ENCODE measurements at places on chromosomes 7 and 10.

DNA sequence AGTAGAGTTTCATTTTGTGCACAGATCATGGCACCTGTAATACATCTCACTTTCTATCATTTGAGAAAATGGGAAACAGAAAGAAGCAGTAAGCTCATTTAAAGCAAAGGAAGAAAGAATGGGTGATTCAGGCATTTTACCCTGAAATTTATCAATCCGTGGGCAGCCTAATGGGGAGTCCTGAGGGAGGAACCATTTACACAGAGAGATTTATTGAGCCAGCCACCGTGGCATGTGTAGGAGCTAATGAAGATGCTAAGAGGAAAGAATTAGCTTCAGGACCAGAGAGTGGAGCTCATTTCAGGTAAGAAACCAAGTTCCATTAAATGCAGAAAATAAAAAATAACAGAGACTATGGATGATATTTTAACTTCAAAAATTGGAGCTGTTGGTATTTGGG, 443.4 kb upstream of the COBL start:
- no peak for ATAC-seq

DNA sequence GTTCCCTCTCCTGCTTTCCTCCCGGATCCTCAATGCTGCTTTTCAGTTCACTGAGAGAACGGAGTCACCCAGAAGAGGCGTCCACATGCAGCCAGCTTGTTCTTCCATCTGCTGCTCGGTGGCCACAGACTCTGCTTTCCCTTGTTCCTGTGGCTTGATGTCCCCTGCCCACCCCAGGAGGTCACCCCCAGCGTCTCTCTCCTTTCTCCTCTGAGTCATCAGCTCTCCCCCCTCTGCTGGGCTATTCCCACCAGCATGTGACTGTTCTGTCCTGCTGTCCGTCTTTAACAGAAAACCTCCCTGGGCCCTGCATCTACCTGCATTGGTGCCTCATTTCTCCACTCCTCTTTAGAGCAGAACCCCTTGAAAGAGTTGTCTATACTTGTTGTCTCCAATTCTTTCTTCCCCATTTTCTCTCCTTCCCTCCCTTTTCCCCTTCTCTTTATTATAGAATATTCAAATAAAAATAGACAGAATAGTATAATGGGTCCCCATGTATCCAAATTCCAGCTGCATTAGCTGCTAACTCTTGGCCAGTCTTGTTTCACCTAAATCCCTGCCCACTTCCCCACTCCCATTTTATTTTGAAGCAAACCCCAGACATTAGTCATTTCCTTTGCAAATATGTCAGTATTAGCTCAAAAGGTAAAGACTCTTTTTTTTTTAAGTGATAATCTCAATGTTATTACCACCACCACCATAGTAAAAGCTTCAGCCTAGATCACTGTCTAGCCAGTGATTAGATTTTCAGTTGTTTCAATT, 4.1 kb downstream of the ZNF282 start:
- no peak for ATAC-seq

DNA sequence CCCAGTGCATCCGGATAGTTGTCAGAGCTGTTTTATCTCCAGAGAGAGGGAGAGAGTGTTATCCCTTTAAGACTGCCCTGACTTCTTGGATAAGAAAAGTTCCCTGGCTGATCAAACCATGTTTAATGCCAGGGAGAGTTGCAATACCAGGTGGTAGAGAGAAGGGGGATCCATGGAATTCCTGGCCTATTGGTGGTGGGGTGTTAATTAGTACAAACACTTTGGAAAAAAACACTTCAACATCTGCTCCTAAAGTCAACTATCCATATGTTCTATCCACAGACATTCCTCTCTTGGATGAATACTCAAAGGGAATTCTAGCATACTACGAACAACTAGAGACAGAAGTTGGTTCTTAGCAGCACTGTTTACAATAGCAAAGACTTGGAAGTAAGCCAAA, 307.2 kb downstream of the TCERG1L start:
- no peak for ATAC-seq

DNA sequence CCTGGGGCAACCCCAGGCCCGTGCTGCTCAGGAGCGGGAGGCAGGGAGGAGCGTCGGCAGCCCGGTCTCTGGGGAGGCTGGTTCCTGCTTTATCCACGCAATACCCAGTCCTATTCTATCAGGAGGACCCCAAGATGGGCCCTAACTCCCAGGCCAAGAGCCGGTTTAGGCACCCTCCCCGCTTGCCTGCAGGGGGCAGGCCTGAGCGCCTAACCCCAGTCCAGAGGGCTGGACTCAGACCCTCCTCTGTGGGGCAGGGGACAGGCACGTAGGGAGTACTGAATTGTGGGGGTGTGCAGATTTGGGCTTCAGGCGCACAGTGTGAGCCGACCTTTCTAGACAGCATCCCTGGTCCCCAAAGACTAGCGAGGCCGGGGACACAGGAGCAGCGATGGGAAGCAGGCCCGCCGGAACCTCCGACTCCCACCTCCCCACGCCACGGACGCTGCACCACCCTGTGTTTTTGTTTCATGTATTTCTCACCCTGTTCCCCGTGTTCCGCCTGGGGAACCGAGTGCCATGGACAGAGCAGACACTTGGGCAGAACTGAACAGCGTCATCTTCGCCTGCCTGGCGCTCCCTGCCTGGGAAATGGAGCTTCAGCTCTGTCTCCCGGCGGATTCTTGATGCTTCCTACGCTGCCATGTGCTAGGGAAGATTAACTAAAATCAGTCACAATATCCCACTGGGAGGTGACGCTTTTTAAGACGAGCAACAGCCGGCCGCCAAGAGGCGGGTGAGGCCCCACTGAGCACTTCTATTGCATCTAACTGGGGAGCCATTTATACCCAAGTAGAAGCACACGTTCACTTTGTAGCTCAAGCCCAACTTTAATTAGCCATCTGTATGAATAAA, 5.3 kb downstream of the NUDT1 start:
- peak; percentile 40 for ATAC-seq

DNA sequence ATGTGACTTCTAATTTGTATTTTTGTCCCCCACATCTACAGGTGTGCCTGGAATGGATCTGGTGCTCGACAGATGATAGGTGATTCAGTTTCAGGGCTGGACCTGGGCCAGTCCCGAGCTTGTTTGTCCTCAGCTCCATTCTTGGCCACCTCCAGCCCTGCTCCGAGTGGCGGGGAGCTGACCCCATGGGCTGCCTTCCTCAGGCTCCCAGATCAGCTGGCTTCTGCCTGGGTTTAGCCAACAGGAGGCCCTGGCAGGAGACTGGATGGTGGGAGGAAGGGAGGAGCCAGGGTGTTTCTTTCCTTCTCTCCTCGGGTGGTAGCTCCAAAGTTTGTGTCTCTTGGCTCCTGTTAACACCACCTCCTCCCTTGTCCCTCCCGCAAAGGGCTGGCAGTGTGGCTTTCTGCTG, 75.2 kb downstream of the CDH23 start:
- ATAC-seq: no peak

- peak; percentile 64 for ATAC-seq
Measured at GRCh38 chr10:133335246-133336117, 1.2 kb downstream of the CALY start.

- no peak for ATAC-seq
Measured at GRCh38 chr10:14757394-14757793, 17.3 kb downstream of the FAM107B start.

DNA sequence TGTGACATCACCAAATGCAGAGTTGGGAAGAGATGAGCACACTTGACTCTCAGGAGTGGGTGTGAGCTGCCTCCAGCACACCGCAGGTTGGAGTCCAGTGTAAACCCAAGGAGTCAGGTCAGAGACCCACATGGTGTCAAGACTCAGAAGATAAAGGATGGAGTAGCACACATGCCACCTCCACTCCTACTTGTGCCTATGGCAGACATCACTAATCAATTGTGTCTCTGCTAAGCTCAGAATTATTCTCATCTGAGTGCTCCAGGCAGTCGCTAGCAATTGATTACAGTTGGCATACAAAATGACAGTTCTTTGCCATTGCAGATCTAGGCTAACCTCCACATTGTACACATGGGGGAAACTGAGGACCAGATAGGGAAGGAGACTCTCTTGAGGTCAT, 187.1 kb downstream of the RPS24 start:
- no peak for ATAC-seq

GRCh38 chr10:683448-684071, 5.9 kb downstream of the DIP2C start:
- peak; percentile 92 for ATAC-seq

GRCh38 chr7:77428777-77429231, 12.7 kb upstream of the GSAP start:
- no peak for ATAC-seq

GRCh38 chr10:21292763-21293517, 232.5 kb downstream of the SKIDA1 start:
- peak; percentile 96 for ATAC-seq

GRCh38 chr10:108187408-108188012, 1023.0 kb upstream of the SORCS1 start:
- ATAC-seq: no peak

DNA sequence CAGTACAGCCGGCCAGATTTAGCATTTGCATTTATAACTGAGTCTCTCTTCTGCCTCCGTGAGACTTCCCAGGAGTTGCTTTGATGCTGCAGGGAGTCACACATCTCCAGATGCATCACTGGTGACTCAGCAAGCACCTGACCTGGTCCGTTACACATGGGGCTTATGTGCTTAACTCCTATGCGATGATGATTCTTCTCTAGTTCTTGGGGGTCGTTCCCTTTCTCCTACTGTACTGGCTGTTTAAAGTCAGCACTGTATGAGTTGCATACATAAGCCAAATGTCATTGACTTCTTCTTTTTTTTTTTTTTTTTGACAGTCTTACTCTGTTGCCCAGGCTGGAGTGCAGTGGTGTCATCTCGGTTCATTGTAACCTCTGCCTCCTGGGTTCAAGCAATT, 13.0 kb upstream of the AKR1E2 start:
- ATAC-seq: peak; percentile 74

GRCh38 chr7:155741082-155741481, 71.2 kb downstream of the SHH start:
- ATAC-seq: no peak

DNA sequence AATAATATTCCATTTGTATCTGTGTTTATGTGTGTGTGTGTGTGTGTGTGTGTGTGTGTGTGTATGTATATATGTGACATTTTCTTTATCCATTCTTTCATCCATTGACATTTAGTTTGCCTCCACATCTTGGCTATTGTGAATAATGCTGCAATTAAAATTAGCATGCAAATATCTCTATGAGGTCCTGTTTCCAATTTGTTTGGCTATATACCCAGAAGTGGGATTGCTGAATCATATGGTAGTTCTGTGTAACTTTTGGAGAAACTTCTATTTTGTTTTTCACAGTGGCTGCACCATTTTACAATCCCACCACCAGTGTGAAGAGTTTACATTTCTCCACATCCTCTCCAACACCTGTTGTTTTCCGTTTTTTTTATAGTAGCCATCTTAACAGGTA, 53.1 kb downstream of the CH25H start:
- no peak for ATAC-seq

DNA sequence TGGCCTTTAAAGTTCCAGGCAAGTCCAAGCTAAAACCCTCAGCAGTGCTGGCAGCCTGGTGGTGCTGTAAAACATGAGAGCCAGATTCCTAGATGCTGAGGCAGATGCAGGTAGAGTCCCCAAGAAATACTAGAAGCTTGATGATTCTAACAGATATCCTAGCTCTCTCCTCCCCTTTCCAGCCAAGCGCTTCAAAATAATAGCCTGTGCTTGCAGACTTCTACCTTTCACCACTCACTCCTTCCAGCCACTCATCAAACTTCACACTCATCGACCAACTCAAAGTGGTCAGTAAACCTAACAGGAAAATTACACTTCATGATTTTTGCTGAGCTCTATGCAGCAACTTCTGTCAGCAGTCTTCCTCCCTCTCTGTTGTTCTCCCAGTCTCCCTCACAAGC, 50.2 kb downstream of the LMBR1 start:
- peak; percentile 58 for ATAC-seq

GRCh38 chr10:33381451-33382215, 47.2 kb upstream of the NRP1 start:
- peak; percentile 91 for ATAC-seq

DNA sequence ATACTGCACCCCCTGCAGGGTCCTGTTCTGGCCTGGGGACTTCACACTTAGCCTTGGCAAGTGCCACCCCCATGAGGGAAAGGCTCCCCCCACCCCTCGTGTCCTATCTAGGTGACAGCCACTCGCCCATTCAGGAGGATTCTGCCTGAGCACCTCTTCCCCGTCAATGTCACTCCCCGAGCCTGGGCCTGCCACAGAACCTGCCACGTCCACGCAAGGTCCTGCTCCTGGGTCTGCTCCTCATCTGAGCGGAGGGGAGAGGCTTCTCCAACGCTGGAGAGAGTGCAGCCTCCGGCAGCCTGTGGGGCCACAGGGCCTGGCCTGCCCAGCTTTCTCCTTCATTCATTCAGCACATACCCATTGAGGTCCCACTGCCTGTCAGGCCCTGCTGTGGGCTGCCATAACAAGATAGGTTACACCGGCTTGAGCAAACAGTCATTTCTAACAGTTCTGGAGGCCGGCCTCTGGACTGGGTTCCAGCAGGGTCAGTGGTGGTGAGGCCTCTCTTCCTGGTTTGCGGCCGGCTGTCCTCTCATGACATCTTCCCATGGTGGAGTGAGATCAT, 92.0 kb upstream of the RET start:
- ATAC-seq: no peak

- ATAC-seq: no peak
Measured at GRCh38 chr7:23607130-23607529, 9.9 kb downstream of the CCDC126 start.

GRCh38 chr10:121084016-121084674, 233.0 kb downstream of the WDR11 start:
- ATAC-seq: no peak

GRCh38 chr7:153682628-153683027, 369.6 kb upstream of the DPP6 start:
- ATAC-seq: no peak

GRCh38 chr10:17226891-17227303, 1.1 kb upstream of the VIM start:
- ATAC-seq: no peak

- ATAC-seq: no peak
Measured at GRCh38 chr7:2818121-2818520, 26.0 kb downstream of the GNA12 start.

GRCh38 chr7:156347132-156347531, 293.4 kb upstream of the RNF32 start:
- ATAC-seq: peak; percentile 54

- peak; percentile 47 for ATAC-seq
Measured at GRCh38 chr7:12322284-12322902, 81.3 kb downstream of the VWDE start.

DNA sequence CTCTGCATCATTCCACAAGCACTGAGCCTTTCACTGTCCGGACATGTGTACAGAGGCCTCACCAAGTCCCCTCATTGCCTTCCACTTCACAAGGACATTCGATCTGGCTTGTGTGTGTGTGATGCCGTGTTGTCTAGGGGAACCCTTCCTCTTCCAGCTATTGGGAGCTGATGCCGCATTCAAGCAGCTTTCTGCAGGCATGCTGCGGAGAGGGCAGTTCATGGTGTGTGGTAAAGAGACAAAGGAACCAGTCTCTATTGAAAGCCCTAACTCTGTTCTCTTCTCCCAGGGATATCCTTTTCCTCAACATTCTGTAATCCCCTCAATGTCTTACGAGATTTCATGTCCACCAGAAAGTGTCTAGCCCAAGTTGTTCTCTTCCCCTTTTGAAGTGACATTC, 141.6 kb downstream of the ALOX5 start:
- ATAC-seq: no peak

All from SK-N-SH treated with all-trans-retinoic acid at 6 μM for 48 hours (cell line).